ENCODE measurements at places on chromosomes 1 and 21.

- DNase-seq = no peak
Measured at GRCh38 chr1:66035616-66036245, 243.0 kb downstream of the PDE4B start.

GRCh38 chr1:110565565-110565964 is 40.6 kb downstream of the KCNA2 start:
- DNase-seq = no peak

DNA sequence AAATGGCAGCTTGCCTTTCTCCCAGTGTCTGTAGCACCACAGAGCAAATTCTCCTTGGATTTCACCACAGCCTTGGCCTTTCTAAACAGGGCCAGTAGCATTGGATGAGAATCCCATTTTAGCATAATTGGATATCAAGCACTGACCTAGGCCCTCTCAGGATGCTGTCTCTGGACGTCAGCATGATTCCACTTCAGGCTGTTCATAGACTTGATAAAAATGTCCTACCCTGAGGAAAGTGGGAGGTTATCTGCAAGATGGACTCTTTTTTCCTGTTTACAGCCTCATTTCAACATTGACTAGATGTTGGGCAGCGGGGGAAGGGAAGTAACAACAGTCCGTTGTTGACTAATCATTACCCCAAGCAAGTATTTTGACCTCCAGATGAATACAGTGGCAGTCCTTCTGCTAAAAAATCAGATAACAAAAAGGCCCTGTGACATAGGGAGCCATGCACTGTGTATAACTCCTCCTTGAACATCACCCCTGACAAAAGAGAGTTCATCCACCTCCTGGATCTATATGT is 5.2 kb downstream of the NPL start:
- no peak for DNase-seq

DNA sequence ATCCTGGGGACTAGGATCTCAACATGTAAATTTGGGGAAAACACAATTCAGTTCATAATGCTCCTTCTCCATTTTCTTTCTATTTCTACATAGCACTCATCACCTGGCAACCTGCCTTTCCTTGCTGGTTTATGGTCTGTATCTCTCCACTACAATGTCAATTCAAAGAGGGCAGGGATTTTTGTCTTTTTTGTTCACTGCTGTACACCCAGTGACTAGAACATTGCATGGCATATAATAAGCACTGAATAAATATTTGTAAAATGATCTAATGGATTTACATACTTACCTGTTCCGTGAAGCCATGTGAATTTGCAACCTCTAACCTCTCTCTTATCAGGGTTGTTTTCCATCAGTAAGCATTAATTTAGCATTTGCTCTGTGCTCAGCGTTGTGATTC is 27.4 kb upstream of the TBX15 start:
- no peak for DNase-seq
